ENCODE measurements at places on chromosomes 5 and 9. TPM values are rescaled to one million over a fixed set of nuclear protein-coding genes. Genes with fewer than 3 reads are reported as not detected.

EIF4E1B gene
- total RNA-seq = not detected

ISL1 gene
- 0.38 TPM for total RNA-seq

MARCHF11 gene
- 0.17 TPM for total RNA-seq

SLC46A2 gene
- total RNA-seq = not detected

NEUROG1 gene
- not detected for total RNA-seq

GABRA6 gene
- not detected for total RNA-seq

MEGF10 gene
- 28.3 TPM for total RNA-seq

MEF2C gene
- total RNA-seq = 1.2 TPM

HTR4 gene
- not detected for total RNA-seq

EQTN gene
- total RNA-seq = 0.24 TPM

TAF11L8 gene
- not detected for total RNA-seq

FGF1 gene
- 0.21 TPM for total RNA-seq

STING1 gene
- total RNA-seq = not detected

PCDHAC1 gene
- 9.9 TPM for total RNA-seq

APBA1 gene
- 0.58 TPM for total RNA-seq

LCN9 gene
- not detected for total RNA-seq

MYO10 gene
- total RNA-seq = 114 TPM

MAMDC4 gene
- 4.1 TPM for total RNA-seq

TEX10 gene
- 98.7 TPM for total RNA-seq

PRLR gene
- total RNA-seq = 1.4 TPM

FBXL7 gene
- total RNA-seq = 15.4 TPM

ENHO gene
- total RNA-seq = 9.2 TPM

PHF24 gene
- 0.14 TPM for total RNA-seq

SLC44A1 gene
- total RNA-seq = 74.4 TPM

RELL2 gene
- total RNA-seq = 30.6 TPM

OR1Q1 gene
- not detected for total RNA-seq

SAXO1 gene
- not detected for total RNA-seq

LCN6 gene
- not detected for total RNA-seq

CCDC127 gene
- total RNA-seq = 6.0 TPM

HAND1 gene
- not detected for total RNA-seq

CCDC192 gene
- total RNA-seq = 1.3 TPM

NDST1 gene
- 85.0 TPM for total RNA-seq
